Stimulated activated CD8-positive, alpha-beta memory T cell treated with anti-CD3 and anti-CD28 coated beads, Interleukin-2, amount 100 ng/mL, for 48 hours (primary cell): ENCODE measurements at places on chromosomes 12 and 14.
A peak's percentile ranks its signal among the peaks of the same experiment; 100 is the strongest.

DNA sequence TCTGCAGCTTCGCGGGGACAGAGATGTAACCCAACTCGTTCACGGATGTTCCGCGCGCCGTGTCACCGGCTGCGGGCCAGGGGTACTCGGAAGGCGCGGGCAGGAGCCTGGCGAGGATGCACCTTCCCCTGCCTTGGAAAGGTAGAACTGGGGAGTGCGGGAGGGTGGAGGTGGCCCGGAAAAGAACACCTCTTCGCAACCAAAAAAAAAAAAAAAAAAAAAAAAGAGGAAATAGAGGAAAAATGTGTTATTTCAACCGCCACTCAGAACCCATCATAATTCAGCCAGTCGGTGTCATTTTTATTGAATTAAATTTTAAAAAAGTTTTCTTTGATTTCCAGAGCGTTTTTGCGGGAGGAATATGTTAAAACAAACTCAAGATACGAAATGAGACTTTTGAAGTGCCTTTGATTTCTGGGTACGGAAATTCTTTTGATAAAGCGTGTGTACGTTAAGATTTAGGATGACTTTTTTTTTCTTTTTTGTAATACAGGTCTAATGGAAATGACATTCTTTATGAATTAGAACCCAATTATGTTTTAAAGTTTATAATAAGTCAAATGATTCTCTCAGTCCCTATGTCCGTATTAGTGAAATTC is 8.9 kb downstream of the CDKN1B start:
- no peak for DNase-seq

DNA sequence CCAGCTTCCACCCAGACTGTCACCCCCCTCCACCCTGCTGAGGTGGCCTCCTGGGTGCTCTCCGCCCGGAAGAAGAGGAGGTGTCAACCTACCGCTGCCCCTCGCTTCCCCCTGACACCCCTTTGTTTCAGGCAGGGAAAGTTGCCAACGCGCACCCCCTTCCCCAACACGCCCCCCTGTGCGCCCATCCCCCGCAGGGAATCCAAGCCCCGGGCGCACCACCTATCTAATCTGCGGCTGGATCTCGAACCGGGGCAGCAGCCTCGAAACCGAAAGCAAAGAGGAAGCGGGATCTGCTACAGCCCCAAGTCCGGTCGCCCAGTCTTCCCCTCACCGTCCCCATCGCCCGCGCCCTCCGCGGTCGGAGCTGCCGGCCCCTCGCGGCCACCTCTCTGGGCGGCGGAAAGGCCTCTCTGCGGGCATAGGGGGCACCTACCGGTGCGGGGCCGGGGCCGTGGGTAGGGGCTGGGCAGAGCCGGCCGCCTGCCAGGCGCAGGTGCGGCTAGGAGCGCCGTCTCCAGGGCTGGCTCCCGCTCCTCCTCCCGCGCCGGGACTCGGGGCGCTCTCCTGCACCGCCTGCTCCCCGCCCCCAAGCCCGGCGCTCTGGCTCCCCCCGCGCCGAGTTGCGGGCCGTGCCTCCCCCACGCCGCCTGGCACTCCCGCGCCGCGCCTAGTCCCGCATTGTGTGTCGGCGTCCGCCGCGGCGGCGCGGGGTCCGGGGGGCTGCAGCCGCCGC is 18.3 kb upstream of the PLEKHH1 start:
- peak; percentile 18 for DNase-seq

DNA sequence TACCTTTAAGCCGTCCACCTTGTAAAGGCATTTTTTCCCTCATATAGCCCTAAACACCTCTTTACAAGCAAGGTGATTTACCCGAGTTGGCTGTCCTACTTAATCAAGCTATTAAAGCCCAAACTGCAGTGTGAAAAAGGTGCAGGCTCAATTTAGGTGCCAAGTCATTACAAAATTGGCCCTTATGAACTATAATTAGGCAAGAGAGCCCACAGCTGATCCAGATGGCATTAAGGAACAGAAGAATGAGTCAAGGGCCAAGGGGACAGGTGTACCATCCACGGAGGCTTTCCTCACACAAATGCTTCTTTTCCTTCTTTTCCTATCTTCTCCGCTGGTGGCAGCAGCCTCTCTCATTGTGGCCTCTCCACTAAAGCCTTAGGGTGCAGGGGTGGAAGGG is 90.5 kb downstream of the TTC8 start:
- DNase-seq: no peak

- no peak for DNase-seq
Observed at GRCh38 chr12:51390457-51390856, 749 bp downstream of the GALNT6 start.

- no peak for DNase-seq
Observed at GRCh38 chr12:101050631-101051030, 159.4 kb downstream of the SLC5A8 start.

GRCh38 chr14:32622742-32623141 is 293.6 kb downstream of the AKAP6 start:
- DNase-seq: no peak

GRCh38 chr14:61479746-61480502 is 158.5 kb downstream of the PRKCH start:
- DNase-seq: no peak

DNA sequence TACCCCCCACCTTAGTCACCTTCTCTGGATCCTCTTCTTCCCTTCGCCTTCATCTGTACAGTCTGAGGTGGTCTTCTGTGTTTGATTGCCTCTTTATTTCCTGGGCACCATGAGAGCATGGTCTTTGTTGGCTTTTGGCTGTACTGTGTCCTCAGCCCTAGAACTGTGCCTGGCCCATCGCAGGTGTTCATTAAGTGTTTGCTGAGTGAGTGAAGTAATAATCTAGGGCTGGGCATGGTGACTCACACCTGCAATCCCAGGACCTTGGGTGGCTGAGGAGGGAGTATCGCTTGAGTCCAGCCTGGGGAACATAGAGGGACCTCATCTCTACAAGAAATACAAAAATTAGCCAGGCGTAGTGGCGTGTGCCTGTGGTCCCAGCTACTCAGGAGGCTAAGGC is 13.9 kb downstream of the ALDH2 start:
- no peak for DNase-seq

- DNase-seq: no peak
Observed at GRCh38 chr12:108643941-108644810, 10.5 kb upstream of the SELPLG start.

DNA sequence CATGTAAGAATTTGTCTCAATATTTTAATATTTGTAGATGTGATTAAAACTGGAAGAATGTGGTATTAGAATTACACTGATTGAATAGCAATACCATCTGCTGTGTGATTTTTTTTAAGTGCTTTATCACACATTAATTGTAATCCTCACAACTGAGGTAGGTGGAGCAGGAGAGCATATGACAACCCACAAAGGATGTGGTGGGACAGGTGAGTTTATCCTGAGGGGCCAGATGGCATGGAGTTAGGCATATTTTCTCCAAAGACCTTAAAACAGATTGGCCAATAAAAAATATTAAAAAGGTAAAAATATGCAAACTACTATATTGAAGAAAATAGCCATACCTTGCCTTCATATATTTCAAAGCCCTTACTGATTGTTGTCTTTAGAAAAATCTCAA is 7.8 kb downstream of the LRRC10 start:
- DNase-seq: no peak

DNA sequence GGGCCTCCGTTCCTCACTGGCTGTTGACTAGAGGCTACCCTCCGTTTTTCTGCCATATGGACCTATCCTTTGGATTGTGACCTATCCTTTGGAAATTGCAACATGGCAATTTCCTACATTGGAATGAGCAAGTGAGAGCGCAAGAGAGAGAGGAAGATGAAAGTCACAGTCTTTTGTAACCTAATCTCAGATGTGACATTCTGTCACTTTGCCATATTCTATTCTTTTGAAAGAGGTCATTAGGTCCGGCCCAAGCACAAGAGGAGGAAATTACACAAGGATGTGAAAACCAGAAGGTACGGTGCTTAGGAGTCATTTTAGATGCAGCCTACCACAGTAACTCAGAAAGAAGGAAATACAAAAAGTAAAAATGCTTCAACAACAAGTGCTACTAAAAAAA is 47.3 kb upstream of the SRP54 start:
- no peak for DNase-seq

- no peak for DNase-seq
Observed at GRCh38 chr14:94823556-94824341, 53.8 kb upstream of the GSC start.

DNA sequence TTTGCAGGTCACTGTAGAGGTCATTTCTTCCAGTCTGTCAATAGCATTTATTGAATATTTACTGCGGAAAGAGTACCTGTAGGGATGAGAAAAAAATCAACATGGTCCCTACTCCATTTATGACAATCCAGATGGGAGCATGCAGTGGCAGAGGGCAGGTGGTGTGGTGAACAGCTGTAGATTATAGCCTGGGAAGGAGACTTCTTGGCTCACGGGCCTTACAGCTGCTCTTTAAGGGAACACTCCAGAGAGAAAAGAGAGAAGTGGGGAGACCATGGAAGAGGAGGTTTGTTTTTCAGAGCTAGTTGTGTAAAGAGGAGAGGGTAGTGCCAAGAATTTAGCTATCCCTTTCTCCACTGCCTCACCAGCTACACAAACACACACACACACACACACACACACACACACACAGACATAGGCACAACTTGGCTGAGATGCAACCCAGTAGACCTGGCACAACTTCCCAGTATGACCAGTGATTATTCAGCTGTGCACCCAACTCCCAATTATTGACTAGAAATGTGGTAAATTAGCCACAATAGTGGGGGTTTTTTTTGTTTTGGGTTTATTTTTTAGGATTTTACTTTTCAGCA is 41.0 kb downstream of the GPHB5 start:
- DNase-seq: no peak

DNA sequence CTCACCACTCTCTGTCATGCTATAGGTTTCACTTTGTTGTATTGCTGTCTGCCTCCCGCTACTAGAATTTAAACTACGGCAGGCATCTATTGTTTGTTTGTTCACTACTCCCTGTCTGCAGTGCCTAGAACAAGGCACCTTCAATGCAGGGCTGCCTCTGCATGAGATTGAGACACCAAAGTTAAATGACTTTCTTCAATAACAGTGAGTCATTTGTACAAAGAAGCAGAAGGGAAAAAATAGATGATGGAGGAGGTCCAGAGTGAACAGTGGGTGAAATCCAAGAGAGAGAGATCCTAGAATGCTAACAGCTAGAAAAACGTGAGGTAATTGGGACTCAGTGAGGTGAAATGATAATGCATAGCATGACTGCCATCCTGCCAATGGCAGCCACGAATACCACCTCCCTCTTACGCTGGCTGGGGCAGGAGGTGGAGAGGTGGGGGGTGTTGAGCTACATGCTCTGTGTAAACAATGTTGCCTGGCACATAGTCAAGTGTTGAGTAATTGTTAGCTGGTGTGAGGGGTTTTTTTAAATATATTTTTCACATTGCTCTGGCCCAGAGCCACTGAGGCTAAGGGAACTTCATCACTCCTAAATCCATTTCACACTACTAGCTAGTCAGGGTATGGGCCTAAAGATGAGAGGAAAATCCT is 367.6 kb downstream of the RPS29 start:
- DNase-seq: no peak

DNA sequence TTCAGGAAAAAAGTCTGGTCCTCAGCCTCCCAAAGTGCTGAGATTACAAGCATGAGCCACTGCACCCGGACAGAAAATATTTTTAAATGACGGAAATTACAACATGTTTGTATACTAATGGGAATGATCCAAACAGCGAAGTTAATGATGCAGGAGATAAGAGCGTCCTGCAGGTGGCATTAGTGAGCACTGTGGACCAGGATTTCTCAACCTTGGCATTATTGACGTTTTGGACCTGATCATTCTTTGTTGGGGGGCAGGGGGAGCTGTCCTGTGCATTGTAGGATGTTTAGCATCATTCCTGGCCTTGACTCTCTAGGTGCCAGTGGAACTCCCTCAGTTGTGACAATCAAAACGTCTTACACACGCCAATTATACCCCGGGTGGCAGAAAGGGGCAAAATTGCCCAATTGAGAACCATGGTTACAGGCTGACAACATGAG is 34.1 kb downstream of the SCFD1 start:
- peak; percentile 0 for DNase-seq

GRCh38 chr12:124841558-124841945 is 22.1 kb downstream of the SCARB1 start:
- no peak for DNase-seq

DNA sequence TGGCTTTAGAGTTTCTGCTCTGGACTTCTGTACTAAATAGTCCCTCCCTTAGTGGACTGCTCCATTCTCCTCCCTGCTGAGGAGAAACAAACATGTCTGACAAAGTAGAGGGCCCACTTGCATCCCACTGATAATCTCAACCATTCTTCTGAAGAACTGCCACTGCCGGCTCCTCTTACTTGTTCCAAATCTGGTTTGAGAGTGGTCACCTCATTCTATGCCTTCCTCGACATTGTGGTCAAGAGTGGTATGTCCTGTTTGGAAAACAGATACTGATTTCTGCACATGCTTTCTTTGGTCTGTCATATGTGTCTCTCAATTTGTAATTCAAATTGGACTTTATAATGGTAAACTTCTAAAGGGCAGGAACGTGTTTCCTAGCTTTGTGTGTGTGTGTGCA is 36.3 kb upstream of the PLEKHA5 start:
- no peak for DNase-seq

DNA sequence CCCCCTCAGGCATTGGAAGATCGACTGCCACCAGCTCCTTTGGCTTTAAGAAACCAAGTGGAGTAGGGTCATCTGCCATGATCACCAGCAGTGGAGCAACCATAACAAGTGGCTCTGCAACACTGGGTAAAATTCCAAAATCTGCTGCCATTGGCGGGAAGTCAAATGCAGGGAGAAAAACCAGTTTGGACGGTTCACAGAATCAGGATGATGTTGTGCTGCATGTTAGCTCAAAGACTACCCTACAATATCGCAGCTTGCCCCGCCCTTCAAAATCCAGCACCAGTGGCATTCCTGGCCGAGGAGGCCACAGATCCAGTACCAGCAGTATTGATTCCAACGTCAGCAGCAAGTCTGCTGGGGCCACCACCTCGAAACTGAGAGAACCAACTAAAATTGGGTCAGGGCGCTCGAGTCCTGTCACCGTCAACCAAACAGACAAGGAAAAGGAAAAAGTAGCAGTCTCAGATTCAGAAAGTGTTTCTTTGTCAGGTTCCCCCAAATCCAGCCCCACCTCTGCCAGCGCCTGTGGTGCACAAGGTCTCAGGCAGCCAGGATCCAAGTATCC is 288.7 kb downstream of the NAV3 start:
- DNase-seq: no peak

GRCh38 chr12:123671876-123672275 is 963 bp downstream of the TCTN2 start:
- DNase-seq: no peak

GRCh38 chr12:16636435-16637055 is 30.6 kb upstream of the LMO3 start:
- DNase-seq: no peak
